Activated CD4-positive, alpha-beta T cell treated with anti-CD3 and anti-CD28 coated beads, Interleukin-2, amount 10 ng/mL, durations not matched to agents 7 days and 5 days (primary cell): ENCODE measurements at places on chromosomes 5 and 9.
A peak's percentile ranks its signal among the peaks of the same experiment; 100 is the strongest.

DNA sequence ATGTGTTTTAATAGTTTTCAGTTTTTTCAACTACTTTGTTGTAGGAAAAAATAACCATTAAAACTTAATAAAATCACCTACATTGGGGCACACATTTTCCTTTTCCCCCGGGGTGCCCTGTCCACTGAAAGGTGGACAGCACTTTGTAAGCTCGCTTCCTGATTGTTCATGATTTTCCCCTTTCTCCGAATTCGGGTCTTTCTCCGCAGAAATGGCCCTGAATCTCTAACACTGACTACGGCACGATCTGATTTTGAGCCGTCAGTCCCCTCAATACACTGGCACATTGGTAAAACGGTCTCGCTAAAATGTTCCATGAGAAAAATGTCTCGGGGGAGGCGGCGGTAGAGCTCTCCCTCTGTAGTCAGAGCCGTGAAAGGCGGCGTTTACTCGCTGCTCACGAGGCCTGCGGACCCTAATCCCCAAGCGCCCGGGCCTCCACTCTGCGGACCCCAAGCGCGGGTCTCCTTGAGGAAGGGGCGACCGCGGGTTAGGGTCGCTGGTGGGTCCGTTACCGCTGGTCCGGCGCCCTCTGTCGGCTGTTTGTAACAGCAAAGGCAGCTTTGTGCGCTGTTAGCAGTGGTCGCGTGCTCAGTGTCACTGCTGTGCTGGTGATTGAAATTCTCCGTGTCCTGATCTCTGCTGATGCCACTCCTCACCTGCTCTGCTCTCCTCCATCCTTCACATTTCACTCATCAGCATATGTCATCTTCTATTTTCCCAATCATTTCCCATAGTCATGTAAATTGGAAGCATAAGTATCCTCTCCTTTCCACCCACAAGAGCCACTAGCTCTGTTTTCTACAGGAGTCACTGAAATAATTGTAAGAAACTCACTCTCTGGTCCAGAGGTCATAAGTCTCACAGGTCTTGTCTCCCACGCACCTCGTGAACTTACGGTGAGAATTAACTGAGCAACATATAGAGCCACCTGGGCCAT, 10.8 kb upstream of the IFNA2 start:
- peak; percentile 63 for DNase-seq

DNA sequence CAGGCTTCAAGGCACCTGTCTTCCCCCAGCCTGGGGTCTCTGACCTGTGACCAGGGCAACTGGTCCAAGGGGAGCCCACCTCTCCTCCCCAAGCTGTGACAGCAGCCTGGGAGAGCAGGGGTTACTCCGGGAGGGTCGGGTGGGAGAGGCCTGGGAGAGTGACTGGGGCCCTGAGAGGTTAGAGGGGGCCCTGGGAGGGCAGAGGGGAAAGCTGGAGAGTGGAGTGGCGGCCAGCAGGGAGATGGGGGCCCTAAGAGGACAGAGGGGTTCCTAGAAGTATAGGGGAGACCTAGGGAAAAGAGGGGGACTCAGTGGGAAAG, 302 bp downstream of the LCN9 start:
- DNase-seq = no peak

DNA sequence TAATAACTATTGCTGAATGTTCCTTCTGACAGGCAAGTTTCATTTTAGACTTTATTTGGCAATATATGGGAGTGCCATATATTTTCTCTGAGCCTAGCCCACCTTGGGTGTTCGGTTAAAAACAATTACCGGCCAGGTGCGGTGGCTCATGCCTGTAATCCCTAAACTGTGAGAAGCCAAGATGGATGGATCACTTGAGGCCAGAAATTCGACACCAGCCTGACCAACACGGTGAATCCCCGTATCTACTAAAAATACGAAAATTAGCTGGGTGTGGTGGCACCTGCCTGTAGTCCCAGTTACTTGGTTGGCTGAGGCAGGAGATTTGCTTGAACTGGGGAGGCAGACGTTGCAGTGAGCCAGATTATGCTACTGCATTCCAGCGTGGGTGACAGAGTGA, 47.9 kb downstream of the TNFSF15 start:
- DNase-seq = no peak

GRCh38 chr5:112382886-112383285, 36.2 kb downstream of the EPB41L4A start:
- DNase-seq = no peak

GRCh38 chr5:128109766-128110165, 26.2 kb downstream of the SLC12A2 start:
- DNase-seq = no peak

GRCh38 chr5:38339446-38339845, 81.1 kb downstream of the EGFLAM start:
- DNase-seq = no peak

- no peak for DNase-seq
Observed at GRCh38 chr5:133700251-133700650, 87.9 kb upstream of the FSTL4 start.

DNA sequence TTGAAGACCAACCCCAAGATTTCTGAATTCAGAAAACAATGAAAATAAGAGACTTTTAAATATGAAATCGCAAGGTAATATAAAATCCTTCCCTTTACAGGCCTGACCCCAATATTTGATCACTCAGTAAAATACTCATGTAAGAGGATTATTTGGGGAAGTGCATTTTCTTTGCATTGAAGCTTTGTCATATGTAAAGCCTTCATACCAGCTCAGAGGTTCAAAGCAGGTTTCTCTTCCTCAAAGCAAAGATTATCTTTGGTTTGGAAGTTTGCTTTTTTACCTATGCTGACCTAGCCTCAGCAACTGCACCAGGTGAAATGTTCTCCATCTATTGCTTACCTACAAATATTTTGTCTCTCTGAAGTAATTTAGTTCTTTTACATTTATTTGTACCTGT, 106.5 kb upstream of the PARP8 start:
- DNase-seq = no peak

DNA sequence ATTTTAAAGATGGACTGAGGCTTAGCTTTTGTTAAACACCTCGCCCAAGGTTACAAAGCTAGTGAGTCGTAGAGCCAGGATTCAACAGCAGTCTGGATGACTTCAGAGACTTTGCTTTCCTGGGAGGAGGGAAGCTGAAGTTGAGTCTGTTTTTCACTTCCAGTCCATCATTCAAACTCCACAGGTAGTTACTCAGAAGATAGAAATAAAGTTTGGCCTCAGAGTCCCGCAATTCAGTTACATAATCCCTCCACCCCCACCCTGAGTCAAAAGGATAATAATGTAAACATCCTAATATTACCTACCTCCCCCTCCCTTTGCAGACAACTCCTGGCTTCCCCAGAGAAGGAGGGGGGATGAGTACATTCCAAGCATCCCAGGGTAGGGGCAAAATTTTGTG, 8.1 kb downstream of the HBEGF start:
- DNase-seq = no peak

GRCh38 chr5:74433896-74434829, 206.4 kb downstream of the ENC1 start:
- no peak for DNase-seq

DNA sequence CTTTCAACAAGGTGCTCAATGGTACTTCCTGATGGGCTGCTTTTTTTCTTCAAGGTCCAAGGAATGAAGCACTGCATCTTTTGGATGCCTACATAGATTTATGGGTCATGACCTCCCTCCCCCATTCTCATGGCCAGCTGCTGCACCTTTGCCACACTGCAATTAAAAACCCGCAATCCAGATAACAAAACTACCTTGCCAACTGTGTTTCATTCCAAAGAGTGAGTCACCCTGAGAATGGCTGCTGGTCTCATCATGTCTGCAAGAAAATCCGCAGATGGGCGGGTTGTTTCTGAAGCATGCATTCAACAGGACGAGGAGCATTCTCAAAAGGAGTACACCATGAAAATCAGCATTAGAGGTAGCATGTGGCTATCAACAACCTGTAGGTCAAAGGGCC, 139.8 kb downstream of the ELAVL2 start:
- DNase-seq = no peak

- DNase-seq = no peak
Observed at GRCh38 chr5:179759581-179760551, 27.2 kb downstream of the MAML1 start.

DNA sequence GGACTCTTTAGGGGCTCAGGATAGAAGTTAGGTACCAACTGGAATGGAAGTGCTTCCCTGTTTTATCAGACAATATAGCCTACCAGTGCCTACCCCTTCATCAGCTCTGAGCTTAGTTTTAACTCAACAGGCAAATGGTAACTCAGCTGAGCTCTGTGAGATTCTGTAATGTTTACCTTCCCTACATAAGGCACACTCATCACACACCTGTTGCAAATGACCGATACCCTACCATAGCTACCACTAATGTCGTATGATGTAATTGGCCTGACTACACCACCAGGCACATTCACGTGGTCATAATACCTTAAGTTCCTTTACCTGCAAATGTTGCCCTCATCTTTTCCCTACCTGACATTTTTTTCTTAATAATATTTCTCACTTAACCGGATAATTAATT, 254.8 kb downstream of the ADGRV1 start:
- no peak for DNase-seq

DNA sequence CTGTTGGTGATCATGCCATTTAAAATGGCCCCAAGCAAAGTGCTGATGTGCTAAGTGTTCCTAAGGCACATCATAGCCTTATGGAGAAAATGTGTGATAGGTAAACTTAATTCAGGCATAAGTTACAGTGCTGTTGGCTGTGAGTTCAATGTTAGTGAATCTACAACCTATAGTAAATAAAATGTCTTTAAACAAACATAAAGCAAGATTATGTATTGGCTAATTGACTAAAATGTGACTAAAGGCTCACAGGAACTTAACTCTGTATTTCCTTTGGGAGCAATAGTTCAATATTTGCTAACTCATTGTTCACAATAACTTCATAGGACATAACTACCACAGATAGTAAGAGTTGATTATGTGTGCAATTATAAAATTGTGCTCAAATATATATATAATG, 49.4 kb upstream of the LRRC19 start:
- DNase-seq = no peak

DNA sequence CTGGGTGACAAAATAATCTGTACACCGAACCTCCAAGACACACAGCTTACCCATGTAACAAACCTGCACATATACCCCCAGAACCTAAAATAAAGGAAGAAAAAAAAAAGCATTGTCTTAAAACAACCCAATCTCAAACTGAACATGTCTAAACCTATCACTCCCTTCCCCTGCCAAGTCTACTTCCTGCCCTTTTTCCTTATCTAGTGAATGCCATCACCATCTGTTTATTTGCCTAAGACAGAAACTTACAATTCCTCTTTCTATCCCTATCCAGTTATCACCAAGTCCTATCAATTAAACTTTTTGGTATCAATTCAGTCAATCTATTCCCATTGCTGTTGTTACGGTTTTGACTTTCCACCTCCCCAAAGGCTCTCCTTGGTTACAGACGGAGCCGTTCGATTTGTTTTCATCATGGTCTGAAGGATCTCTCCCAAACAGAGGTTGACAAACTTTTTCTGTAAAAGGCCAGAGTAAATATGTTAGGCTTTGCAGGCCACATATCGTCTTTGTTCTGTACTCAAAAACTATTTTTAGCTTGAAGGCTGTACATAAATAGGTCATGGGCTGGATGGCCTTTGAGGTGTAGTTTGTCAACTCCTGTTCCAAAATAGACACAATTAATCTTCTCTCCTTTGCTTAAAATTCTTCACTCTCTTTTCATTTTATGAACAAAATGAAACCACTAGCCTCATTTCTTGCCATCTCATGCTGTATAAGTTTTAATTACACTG, 12.1 kb downstream of the NOL8 start:
- no peak for DNase-seq
